ENCODE measurements at places on chromosomes 2 and 18.

- no peak overlapping the region for H3K4me3 ChIP-seq
- no peak for DNase-seq
- peaks cover 7% of the 10 kb centered on the region for H3K4me1 ChIP-seq
These were observed 121.2 kb downstream of the OSBPL6 start for GRCh38 chr2:178315488-178315948.

DNA sequence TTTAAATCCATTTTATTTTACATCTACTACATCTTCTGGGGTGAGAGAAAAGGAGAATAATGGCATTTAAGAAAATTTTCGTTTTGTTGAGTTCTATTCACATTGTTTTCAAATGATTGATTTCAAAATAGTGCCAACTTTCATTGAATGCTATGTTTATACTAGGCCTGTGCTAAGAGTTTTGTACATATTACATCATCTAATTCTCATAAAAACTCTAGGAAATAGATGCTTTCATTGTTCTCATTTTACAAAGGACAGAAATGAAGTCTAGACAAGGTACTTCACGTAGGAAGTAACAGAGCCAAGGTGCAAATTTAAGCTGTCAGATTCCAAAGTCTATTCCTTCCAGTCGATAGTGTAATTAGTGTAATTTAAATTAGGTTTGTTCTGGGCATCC, 402.8 kb upstream of the UBE2E3 start:
- no peaks in the 10 kb centered on the region for H3K36me3 ChIP-seq
- no peak overlapping the region for H3K27ac ChIP-seq
- H3K4me3 ChIP-seq = no peak overlapping the region
- DNase-seq = no peak

DNA sequence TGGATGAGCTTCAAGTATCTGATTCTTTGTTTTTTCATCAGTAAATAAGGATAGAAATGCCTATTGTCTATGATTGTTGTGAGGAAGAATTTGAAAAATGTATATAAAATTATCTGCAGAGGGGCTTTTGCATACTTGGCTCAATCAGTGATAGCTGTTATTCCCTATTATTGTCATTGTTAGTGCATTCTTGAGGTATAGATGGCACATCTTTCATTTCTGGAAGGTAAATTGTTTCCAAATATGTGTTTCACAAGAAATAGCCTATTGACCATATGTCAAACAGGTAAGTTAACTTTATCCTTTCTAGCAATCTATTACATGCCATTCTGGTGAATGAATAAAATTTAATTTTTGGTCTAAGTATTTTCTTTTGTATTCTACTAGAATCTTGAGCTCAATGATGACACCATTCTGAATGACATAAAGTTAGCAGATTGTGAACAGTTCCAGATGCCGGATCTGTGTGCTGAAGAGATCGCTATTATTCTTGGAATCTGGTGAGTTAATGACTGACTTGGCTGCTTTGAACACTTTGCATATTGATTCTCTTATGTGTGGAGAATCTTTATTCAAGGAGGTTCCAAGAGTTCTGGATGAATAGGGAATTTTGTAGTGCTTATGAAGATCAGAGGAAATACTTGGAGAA, 44.2 kb downstream of the TTC27 start:
- no peak for DNase-seq
- H3K27ac ChIP-seq = no peak overlapping the region
- no peak overlapping the region for H3K4me3 ChIP-seq
- H3K27me3 ChIP-seq = no peaks in the 10 kb centered on the region
- H3K36me3 ChIP-seq = peaks cover 59% of the 10 kb centered on the region

DNA sequence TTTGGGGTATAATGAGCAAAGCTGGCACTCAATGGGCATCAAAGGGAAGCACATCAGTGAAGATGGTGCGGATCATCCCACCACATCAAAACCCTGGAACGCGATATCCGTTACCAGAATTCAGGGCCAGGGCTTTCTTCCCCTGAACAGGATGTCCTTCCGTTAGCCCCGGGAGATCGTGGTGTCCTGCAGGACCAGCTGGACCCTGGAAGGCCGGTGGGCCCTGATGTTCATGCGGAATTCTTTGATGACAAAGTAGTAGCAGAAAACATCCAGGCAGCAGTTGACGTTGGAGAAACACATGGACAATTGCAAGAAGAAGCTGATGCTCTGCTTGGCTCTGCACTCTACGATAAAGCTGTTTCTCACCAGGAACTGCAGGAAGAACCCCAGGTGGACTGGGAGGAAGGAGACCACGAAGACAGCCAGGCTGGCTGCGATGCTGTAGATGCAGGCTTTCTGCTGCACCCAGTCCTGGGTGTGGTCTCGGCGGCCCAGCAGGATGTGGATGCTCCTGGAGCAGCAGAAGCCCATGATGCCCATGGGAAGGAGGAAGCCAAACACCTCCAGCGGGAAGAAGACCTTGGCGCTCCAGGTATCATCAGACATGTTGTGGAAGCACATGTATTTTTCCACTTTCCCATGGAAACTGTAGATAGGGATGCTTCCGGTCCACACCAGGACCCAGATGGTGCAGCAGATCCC, 15.0 kb downstream of the GPR55 start:
- H3K27me3 ChIP-seq = peaks cover 16% of the 10 kb centered on the region
- no peaks in the 10 kb centered on the region for H3K36me3 ChIP-seq
- peaks cover 15% of the 10 kb centered on the region for H3K4me1 ChIP-seq

- H3K36me3 ChIP-seq = no peaks in the 10 kb centered on the region
- H3K27me3 ChIP-seq = no peaks in the 10 kb centered on the region
- H3K27ac ChIP-seq = no peak overlapping the region
- no peak overlapping the region for H3K4me3 ChIP-seq
- H3K4me1 ChIP-seq = no peaks in the 10 kb centered on the region
- DNase-seq = no peak
These were observed 110.3 kb upstream of the ODC1 start for GRCh38 chr2:10558281-10559030.

- H3K36me3 ChIP-seq = peaks cover 5% of the 10 kb centered on the region
- no peaks in the 10 kb centered on the region for H3K27me3 ChIP-seq
- no peak for DNase-seq
- H3K27ac ChIP-seq = no peak overlapping the region
- peaks cover 3% of the 10 kb centered on the region for H3K4me1 ChIP-seq
These were observed 26.9 kb downstream of the SNORC start for GRCh38 chr2:232896720-232897597.

- no peak overlapping the region for H3K4me3 ChIP-seq
- no peak overlapping the region for H3K27ac ChIP-seq
- H3K27me3 ChIP-seq = no peaks in the 10 kb centered on the region
- peak; percentile 5 for DNase-seq
- H3K36me3 ChIP-seq = no peaks in the 10 kb centered on the region
These were observed 371.1 kb downstream of the NCKAP5 start for GRCh38 chr2:133197156-133197555.

DNA sequence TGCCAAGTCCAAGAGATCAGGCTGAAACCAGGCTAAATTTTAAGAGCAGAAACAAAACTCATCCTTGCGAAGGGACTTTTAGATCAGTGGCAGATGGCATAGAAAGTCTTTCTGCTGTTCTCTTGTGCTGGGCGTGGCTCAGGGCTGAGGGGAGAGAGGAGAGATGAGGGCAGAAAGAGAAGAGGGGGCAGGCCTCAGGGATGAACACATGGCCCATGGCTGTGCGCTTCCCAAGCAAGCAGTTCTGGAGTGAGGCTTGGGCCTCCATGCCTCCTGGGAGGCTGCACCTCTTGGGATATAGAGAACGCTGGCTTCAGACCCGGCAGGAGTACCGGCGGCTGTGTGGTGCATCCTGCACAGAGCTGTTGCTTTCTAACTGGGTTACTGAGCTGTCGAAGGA, 41.0 kb downstream of the HPCAL1 start:
- no peak for DNase-seq
- H3K36me3 ChIP-seq = peaks cover 1% of the 10 kb centered on the region
- H3K4me3 ChIP-seq = no peak overlapping the region
- H3K27ac ChIP-seq = no peak overlapping the region
- no peaks in the 10 kb centered on the region for H3K27me3 ChIP-seq
- H3K4me1 ChIP-seq = peaks cover 37% of the 10 kb centered on the region

DNA sequence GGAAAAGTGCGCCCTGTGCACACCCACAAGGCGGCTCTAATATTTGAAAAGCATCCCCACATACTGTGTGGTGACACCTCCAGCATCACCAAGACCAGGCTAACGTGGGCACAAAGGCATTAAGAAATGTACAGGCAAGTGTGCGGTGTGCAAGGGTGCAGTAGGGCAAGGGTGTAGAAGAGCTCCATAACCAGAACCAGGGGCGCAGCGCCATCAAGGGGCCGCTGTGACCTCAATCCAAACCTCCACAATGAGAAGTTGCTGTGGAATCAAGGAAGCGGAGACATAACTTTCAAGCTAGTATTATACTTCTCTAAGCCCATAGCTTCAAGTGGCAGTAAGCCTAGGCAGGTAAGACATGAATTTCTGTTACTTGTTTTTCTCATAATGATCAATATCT, 13.0 kb downstream of the L3MBTL4 start:
- H3K4me3 ChIP-seq = no peak overlapping the region
- H3K36me3 ChIP-seq = no peaks in the 10 kb centered on the region
- peaks cover 12% of the 10 kb centered on the region for H3K4me1 ChIP-seq
- no peak for DNase-seq
- no peaks in the 10 kb centered on the region for H3K27me3 ChIP-seq
- H3K27ac ChIP-seq = no peak overlapping the region

- H3K27ac ChIP-seq = no peak overlapping the region
- H3K4me3 ChIP-seq = no peak overlapping the region
- peaks cover 4% of the 10 kb centered on the region for H3K4me1 ChIP-seq
- no peaks in the 10 kb centered on the region for H3K27me3 ChIP-seq
- H3K36me3 ChIP-seq = no peaks in the 10 kb centered on the region
These were observed 110.4 kb upstream of the RAB27B start for GRCh38 chr18:54717673-54718407.
